ENCODE measurements at places on chromosomes 12 and 14.

- no peak for DNase-seq
Observed at GRCh38 chr12:4164188-4164558, 109.4 kb upstream of the CCND2 start.

DNA sequence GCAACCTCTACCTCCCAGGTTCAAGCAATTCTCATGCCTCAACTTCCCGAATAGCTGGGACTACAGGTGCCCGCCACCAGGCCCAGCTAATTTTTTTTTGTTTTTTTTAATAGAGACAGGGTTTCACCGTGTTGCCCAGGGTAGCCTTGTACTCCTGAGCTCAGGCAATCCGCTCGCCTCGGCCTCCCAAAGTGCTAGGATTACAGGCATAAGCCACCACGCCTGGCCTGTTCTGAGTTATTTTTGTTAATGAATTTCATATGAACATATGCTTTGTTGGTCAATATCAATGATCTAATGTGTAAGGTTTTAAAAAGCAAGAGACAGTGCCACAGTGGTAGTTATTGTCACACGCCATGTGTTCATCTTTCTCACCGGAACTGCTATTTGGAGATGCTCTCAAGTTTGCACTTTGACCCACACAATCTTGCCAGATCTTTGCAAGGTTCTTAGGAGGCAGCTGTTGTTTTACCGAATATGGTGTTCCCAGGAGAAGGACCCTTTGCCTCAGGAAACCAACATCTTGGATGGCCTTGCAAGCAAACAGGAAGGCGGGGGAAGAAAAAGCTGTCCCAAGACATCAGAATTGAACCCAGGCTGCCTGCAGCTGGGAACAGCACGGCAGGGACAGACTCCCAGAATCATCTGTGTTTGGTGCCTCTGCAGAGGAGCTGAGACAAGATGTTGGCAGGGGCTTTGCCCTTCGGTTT lies 30.0 kb downstream of the GALNT16 start:
- no peak for DNase-seq

DNA sequence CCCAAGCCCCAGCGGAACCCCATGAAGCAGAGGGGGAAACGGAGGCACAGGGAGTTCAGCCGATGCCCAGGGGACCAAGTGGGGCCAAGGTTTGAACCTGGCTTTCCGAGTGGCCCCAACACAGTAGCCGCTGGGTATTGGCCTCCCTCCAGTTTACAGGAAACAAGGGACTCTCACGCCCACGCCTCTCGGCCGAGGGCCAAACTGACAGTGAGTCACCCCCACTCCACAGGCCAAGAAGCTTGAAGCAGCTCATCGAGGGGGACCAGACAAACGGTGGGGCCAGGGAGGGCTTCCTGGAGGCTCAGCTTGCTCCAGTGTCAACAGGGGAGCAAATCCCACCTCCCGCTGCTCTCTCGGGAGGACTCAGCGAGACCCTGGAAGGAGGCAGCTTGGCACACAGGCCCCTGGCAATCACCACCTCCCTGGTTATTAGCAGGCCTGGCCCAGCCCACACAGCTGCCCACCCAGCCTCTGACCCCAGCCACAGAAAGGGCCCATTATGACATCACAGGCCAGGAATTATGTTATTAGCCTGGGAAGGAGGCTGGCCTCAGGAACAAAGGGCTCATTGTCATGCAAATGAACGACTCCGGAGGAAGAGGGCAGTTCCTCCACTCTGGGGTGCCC lies 54.6 kb downstream of the NCOR2 start:
- DNase-seq = peak; percentile 49

- DNase-seq = no peak
Observed at GRCh38 chr14:69439521-69440270, 41.2 kb downstream of the SLC39A9 start.

GRCh38 chr12:94405413-94406116 lies 54.1 kb downstream of the CEP83 start:
- DNase-seq = no peak

- peak; percentile 53 for DNase-seq
Observed at GRCh38 chr14:99192028-99192621, 79.9 kb downstream of the BCL11B start.

DNA sequence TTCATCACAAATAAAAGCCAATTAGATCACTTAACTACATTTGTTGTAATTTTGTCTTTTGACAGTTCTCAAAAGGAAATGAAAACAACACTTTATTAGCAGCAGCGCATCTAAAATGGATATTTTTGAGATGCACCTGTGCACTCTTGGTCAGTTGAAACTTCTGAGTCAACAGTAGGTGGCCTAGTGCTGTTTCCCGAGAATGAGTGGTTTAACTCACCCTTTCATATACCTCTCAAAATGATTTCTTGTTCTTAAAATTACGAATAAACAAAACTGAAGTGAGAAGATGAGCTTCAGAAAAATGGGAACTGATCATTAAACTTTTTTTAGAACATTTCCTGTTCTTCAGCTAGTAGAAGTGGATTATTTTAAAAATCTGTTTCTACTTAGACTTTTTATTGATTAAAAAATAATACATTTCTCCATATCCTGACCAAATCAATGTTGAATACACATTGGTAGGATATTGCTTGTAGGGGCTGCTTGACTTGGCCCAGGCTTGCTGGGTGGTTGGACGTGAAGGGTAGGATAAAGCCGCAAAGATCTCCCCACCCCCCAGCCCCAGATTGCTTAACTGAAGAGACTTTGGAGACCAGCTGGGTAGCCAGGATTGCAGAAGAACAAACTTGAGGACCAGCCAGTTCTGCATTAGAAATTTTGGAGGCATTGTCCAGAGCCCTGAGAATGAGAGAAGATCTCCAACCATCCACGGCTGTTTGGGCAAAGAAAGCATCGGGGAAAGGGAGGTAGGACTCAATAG lies 22.3 kb upstream of the STK38L start:
- DNase-seq = no peak

DNA sequence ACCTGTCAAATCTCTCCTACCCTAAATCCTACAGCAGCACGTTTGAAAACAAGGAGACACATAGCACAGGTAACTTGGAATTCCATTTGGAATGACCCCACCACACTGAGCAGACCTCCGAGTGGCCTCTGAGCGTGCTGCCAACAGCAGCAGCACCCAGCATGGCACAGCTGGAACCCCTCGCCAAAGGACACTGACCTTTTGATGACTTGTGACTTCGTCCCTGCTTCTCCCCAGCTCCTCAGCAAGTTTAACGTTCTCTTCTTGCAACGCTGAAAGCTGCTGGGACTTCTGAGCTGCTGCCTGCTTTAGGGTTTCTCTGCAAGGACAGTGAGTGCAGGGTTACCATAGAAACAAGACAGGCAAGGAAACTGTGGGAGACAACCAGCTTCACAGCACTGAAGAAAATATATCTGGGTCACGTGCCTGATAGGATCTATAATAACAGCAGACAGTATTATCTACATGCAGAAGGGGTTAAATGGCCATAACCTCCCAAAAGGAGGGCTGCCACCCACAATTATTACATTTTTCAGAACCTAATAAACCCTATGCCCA lies 43.3 kb upstream of the VPS33A start:
- DNase-seq = no peak

- no peak for DNase-seq
Observed at GRCh38 chr14:81455390-81455789, 55.3 kb upstream of the STON2 start.

DNA sequence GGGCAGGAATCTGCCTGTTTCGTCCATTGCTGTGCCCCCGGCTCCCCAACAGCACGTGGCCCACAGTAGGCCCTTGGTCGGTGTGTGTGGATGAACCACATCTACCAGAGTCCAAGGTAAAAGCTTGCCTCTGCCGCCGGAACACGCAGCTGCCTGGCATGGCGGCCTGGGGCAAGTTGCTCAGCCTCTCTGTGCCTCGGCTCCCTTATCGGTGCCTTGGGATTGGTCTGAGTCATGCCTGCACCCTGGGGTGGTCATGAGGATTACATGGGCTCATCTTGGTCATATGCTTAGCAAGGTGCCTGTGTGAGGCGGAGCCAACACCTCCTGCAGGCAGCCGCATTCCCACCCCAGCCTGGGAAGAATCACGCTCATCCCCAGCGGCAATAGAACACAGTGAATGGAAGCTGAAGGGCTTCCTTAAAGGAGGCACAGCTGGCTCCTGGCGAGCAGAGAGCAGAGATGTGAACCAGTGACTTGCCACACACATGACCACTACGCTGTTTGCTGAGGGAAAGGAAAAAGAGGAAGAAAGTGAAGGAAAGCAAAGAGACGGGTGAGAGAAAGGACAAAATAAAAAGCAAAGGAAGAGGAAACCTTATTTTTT lies 5.5 kb upstream of the SCARB1 start:
- DNase-seq = no peak

DNA sequence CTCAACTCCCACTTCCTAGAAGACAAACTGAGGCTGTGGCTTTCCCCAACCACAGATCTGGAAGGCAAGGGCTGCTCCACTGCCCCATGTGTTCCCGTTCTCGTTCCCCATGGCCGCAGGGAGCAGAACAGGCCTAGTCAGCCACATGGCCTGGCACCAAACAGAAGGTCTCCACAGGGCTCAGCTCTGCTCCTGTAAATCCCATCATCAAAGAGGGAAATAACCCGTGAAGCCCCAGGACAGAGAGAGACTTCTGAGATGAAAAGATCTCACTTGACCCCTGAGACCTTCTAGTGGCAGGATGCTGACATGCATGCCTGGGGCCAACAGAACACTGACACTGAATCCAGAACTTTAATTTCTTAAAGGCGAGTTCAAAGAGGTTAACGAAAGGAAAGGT lies 68.9 kb downstream of the BCL11B start:
- no peak for DNase-seq

All from NCI-H1092 (cell line).